ENCODE measurements at places on chromosomes 1 and 21.
A peak's percentile ranks its signal among the peaks of the same experiment; 100 is the strongest.

DNA sequence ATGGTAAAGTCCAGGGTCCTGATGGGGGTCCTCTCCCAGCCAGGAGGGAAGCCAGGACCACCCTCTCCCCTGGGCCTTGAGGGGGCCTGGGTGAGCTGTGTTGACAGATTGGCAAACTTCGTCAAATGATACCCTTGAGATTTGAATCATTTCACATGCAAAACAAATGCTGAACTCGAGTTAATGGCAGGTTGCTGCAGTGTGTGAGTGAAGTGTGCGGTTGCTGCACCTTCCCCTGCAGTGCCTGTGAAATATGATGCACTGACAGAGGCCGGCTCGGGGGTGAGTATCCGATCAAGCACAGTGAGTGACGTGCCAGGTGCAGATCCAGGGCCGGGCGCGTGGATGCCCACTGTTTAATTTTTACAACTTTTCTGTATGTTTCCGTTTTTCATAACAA lies 5.7 kb upstream of the KRTAP12-1 start:
- DNase-seq: no peak

DNA sequence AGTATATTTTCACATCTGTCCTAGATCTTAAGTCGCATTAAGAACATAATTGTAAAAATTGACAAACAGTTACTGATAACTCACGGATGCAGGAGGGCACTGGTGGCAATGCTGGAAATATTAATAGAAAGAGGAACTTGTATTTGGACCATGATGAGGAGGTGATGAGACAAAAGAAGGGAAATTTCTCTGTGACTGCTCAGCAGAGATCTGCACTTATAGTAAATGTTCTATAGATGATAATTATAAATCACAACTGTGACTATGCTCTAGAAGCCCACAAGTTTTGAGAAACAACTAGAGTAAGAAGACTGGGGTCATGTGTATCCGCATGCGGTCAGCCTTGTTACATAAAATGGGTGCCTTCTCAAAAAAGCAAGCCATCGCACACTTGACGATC lies 8.7 kb upstream of the DUSP12 start:
- DNase-seq: no peak

DNA sequence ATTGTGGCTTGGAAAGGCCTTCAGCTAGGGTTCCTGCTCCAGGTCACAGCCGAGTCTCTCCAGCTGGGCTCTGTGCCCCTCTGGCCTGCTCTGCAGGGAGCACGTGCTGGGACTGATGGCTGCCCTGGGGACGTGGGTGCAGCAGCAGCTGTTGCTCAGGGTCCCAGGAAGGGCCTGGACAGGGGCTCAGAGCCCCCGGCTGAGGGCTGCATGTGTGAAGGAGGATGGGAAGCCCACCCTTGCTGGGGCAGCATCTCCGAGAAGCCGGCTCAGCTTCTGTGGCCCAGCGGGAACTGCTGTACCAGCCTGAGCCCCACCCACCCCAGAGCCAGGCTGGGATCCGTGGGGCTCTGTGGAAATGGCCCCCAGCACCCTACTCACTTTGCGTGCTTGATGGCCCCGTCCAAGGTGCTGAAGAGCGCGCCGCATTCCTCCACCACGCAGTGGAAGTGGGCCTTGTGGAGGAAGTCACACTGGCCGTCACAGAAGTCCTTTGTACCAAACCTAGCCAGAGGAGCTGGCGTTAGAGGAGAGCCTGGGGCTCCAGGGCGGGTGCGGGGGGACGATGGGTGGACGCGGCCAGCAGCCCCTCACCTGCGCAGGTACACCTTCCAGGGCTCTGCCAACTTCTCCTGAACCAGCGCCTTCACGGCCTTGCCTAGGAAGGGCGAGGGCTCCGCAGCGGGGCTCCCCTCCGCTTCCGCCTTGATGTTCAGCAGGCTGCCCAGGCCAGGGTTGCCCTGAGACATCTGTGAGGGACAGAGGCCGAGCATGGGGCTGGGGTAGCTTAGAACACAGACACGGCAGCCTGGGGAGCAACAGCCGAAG lies 147.5 kb downstream of the CASZ1 start:
- no peak for DNase-seq

DNA sequence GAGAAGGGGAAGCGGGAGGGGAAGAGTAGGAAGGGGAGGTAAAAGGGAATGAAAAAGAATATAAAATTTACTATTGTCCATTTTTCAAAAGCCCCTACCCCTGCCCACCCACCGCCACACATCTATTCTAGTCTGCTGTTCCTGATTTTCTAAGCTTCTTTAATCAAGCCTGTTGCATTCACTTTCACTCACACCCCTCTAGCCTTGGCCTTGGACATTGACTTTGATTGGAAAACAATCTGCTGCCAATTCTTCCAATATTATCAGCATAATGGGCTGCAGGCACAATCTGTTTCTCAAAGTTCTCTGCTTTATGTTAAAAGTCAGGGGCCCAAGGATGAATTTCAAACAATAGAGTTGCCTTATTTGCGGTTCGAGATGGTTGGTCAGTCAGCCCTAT lies 281.2 kb downstream of the SETD4 start:
- DNase-seq: no peak

- DNase-seq: no peak
These were observed 709 bp downstream of the TNFRSF14 start for GRCh38 chr1:2556678-2557481.

GRCh38 chr1:160284782-160285344 lies at the start of gene PEX19:
Gene PEX19, minus strand, starts transcription at chr1:160285133. Its CDS starts 9 bp downstream, at chr1:160285124.
- peak; percentile 93 for DNase-seq

GRCh38 chr21:42819861-42820615 lies 59.3 kb downstream of the WDR4 start:
- no peak for DNase-seq

DNA sequence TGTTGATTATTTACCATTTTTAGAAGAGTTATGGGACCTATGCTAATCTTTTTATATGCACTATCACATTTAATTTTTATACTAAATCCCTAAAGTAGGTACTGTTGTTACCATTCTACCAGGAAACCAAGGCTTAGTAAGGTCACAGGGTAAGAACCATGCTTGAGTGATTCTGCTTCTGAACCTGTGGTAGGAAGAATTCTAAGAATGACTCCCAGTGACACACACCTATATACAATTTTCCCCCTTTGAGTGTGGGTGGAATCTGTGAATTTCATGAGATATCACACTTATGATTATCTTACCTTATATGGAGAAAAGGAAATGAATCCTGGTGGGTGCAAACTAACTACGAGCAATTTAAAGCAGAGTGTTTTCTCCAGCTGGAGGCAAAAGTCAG lies 391.0 kb downstream of the USH2A start:
- no peak for DNase-seq

DNA sequence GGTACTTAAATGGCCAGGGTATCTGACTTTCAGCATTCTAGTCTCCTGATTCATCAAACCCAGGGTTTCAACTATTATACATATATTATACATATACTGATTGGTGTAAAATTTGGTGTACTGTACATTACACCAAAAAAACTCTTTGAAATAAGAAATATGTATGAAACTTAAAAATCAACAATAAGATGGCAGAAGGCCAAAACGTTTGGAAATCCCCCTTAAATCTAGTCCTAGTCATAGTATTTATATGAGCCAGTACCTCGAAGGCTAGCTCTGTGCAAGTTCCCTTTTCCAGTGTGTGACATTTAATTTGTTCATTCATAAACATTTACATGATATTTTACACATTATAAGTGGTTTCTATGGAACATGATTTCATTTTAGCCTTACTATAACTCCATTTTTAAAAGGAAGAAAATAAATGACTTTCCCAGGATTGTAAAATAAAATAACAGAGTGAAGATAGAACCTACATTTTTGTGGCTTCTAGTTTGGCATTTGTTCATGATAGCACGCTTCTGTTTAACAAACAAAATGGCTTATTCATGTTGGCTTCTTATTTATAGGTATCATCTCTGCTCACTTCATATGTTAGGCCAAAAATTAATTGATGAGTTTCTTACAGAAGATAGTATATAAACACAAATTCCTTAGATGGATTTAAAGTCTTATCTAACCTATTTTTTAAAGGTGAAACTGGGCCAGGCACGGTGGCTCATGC lies 18.8 kb upstream of the ZNF281 start:
- DNase-seq: peak; percentile 72

GRCh38 chr21:39282911-39283310 lies 30.5 kb downstream of the BRWD1 start:
- no peak for DNase-seq

GRCh38 chr1:54399765-54400164 lies 6.4 kb downstream of the SSBP3 start:
- DNase-seq: no peak

GRCh38 chr1:29363536-29363935 lies 127.2 kb downstream of the PTPRU start:
- no peak for DNase-seq

- DNase-seq: no peak
These were observed 47.8 kb downstream of the ACTL8 start for GRCh38 chr1:17802945-17803344.

DNA sequence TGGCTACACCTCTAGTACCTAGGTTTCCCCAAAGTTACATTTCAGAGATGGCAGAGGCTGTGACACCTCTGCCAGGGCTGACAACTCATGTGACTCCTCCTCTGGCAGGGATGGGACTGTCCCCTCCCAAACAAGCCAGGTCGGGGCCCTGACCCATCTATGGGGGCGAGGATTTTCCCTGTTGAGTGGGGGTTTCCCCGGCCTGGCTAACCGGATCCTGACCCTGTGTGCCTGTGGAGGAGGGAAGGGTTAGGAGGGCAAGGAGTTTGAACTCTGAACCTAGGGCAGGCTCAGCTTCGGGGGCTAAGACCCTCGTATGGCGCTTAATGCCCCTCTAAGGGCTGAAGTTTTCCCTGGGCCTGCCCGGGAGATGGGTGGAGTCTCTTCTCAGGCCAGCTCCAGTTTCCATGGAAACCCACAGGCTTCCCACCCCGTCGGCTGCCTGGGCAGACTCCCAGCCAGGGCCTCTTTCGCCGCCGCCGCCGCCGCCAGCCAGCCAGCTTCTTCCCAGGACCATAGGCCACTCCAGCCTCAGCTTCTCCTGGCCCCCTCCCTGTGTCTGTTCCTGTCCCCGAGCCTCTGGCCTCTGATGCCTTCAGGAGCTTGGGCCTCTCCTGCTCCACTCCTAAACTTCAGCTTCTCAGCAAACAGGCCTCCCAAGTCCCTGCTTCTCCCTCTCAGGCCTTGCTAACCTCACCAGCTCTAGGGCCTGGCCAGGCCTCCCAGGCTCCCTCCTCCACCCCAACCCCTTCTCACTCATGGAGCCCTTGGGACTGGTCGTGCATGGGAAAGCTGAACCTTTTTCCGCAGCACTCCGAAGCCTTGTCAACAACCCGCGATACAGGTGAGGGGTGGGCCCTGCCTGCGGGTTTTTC lies at the start of gene BTBD19:
TSS of gene BTBD19 (plus strand) at position 461 of the 875 bp plus-strand sequence. CDS start at position 759, 298 bp downstream.
- DNase-seq: peak; percentile 96

GRCh38 chr1:172941471-172941870 lies 109.3 kb downstream of the TNFSF18 start:
- DNase-seq: no peak

DNA sequence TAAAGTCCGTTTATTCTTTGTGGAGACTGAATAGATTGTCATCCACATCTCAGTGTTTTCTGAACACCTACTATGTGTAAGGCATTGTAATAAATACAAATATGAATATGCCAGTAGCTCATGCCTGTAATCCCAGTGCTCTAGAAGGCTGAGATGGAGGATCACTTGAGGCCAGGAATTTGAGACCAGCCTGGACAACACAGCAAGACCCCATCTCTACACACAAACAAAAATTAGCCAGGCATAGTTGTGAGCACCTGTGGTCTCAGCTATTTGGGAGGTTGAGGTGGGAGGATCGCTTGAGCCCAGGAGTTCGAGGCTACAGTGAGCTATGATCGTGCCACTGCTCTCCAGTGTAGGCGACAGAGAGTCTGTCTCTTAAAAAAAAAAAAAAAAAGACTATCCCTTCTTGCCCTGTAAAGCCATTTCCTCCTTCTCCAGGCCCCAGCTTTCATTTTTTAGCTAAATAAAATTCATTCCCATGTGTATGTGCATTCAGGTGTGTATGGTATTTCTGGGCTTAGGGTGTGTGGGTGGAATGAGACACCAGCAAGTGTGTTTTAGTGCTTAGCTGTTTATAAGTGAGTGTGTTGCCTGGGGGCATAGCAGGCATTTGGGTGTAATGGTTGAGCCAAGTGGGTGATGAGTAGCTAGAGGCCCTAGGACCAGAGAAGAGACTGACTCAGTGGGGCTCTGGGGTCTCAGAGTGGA lies 7.8 kb downstream of the CELSR2 start:
- no peak for DNase-seq

DNA sequence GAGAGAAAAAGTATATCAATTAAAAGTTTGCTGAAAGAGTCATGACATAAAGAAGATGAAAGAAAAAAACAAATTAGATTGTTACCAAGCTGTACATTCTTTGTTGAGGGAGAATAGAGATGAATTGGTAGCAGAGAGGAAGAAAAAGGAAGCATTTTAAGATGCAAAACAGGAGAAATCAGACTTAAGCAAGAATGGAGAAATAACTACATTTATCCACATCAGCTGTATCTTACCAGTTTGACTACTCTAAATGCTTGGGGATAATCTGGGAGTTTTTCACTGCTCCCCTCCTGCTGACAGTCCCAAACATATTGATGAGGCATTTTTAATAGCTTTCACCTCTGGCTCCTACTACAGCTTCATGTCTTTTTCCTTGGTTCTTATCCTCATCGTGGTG lies 16.8 kb upstream of the PTPRC start:
- DNase-seq: no peak

GRCh38 chr1:33382661-33383415 lies 48.1 kb downstream of the PHC2 start:
- no peak for DNase-seq

DNA sequence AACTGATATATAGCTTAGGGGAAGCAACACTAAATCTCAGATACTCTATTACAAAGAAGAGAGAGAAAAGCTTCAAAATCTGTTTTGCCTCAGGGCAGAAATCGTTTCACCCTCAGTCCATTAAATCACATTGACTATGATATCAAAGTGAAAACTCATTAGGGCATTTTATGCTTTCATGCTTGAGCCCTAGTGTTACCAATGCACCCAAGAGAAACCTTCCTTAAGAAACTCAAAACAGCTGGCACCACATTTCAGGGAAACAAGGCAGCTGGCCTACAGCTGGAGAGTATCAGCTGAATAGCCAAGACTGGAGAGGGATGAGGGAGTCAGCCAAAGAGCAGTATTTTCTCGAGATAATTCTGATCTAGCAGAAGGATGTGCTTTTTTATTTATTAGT lies 14.9 kb downstream of the COLGALT2 start:
- DNase-seq: peak; percentile 74

GRCh38 chr1:94738371-94738770 lies 81.8 kb upstream of the SLC44A3 start:
- DNase-seq: no peak

- no peak for DNase-seq
These were observed 366.5 kb downstream of the SIPA1L2 start for GRCh38 chr1:232263452-232263851.

DNA sequence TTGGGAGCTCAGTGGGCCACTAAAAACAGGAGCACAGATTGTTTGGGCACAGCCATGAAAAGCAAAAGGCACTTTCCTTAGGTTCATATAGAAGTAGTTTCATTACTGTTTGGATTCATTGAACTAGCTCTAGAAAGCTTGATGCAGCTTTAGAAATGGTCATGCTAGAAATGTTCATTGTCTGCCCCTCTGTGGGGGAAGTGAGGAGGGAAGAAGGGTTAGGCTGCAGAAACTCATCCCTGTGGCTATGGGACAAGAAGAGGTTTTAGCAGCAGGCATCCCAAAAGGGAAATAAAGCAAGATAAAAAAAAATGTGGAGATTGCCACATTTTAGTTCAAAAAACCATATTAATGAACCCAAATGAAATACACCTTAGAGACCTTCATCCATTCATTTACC lies 359.6 kb upstream of the PTBP2 start:
- DNase-seq: no peak

Measured in AG10803 (cell line).